GM20000 (cell line): ENCODE measurements at places on chromosomes 16 and 17.

DNA sequence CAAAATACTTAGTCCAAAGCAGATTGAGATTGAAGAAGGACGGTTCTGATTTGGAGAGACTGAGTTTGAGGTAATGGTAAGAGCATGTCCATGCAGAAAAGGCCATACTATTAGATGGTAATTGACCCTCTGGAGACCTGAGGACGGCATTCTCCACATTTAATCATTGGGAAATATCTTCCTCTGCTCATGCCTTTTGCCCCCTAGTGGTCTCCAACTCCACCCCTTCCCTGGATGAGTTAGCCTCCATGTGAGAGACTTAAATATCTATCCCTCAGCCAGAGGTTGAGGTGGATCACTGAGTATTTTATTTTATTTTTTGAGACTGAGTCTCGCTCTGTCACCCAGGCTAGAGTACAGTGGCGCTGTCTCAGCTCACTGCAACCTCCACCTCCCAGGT, 10.4 kb upstream of the OR3A1 start:
- no peak for DNase-seq

GRCh38 chr16:5035909-5036227, 2.1 kb upstream of the NAGPA start:
- no peak for DNase-seq

- DNase-seq = no peak
Observed at GRCh38 chr17:6241381-6241780, 171.2 kb downstream of the WSCD1 start.

DNA sequence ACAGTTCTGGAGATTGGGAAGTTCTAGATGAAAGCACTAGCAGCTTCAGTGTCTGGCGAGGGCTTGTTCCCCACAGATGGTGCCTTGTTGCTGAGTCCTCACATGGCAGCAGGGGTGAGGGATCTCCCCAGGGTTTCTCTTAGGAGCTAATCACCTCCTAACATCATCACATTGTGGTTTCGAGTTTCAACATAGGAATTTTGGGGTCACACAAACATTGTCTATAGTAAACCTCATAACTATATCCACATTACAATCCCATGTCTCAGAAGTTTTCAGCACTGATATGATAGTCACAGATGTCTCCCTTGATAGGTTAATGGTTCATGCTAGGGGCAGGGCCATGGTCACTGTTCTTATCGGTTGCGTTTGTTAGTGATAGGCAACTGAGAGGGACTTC, 13.8 kb downstream of the CLUAP1 start:
- DNase-seq = no peak

GRCh38 chr17:78596871-78597764, 19.9 kb upstream of the DNAH17 start:
- no peak for DNase-seq

DNA sequence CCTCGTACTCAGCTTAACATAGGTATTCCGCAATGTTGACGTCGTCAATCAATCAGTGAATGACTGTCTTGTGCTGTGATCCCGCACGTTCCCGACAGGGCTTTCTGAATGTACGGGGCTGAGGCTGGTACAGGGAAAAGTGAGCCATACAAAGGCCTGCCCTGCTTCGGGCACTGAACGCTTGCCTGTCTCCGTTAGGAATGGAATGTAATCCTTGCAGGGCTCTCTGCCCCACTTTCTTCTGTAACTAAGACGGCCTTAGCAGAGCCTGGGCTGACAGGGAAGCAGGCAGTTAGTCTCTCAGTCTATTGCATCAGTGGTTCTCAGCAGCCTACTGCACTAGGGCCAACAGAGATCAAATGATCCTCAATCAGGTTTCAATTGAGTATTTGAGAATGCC, 16.2 kb upstream of the MYH3 start:
- DNase-seq = no peak

DNA sequence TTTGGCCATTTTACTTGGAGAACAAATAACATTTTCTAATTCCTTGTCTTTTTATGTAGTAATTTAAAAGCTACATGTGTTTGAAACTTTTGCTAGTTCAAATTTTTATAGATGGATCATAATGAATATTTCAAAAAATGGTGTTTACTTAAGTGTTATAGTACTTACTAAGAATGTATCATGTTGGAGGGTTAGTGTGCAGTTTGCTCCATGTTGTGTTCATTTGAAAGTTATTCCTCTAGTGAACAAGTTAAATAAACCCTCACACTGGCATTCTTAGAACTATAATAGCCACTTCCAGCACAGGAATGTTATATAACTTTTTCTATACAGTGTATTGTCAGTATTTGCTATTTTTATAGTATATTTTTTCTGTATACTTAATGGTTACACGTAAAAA, 62.8 kb downstream of the MRTFB start:
- DNase-seq = no peak

- DNase-seq = no peak
Observed at GRCh38 chr17:64066716-64067115, 46.3 kb upstream of the ICAM2 start.

DNA sequence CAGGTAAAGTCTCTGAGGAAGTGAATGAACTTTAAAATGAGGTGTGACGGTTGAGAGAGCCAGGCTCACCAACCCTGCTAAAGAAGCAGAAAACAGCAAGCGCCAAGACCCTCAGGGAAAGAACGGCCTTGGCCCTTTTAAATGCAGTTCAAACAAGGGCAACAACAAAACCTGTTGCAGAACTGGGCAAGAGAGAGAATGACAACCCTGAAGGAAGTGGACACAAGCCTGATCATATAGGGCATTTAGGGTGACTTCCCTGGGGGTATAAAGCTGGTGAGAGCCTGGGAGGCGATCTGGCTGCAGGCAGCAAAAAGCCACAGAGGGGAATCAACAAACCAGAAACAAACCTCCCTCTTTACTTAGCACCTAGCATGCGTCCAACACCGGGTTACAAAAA, 1.0 kb downstream of the CPPED1 start:
- no peak for DNase-seq

DNA sequence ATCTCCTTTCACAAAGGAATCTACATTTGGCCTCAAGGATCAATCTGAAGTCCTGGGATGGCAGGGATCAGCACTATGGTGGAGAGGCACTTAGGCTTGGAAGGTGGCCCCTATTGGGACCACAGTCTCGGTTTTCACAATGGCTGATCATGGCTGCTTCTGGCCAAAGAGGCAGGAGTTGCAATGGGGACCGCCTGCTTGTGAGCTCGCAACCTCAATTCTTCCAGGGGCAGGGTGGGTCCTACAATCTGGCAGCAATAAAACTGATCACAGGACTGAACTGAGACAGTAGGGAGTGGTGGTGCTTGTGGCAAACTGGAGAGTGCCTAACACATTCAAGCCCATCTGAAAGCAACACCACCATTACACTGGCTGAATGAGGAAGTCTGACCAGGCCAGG, 83.1 kb downstream of the NETO2 start:
- DNase-seq = no peak

- no peak for DNase-seq
Observed at GRCh38 chr16:86869288-86870022, 291.1 kb downstream of the FOXL1 start.

GRCh38 chr17:4903051-4903818, at the start of gene CHRNE:
TSS of gene CHRNE (minus strand) at chr17:4903098. CDS start at chr17:4903063, 35 bp downstream.
- peak; percentile 63 for DNase-seq

- no peak for DNase-seq
Observed at GRCh38 chr16:86578061-86578599, at the start of gene FOXL1. TSS of gene FOXL1 (plus strand) at chr16:86578549. CDS start at chr16:86578724, 175 bp downstream.

- no peak for DNase-seq
Observed at GRCh38 chr17:81682565-81683207, 911 bp downstream of the ARL16 start.

DNA sequence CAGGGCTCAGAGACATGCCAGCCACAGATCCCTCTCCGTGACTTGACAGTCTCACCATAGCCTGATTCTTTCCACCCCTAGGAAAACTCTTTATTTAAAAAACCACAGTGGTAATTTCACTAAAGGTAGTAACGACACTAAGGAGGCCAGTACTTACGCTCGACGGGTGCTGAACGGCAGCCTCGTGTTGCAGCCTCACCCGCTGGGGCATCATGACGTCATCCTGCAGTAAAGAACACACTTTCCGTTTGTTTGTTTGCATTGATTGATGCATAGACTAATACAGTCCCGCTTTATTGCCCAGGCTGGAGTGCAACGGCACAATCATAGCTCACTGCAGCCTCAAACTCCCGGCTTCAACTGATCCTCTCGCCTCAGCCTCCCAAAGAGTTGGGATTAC, 65.1 kb upstream of the METRNL start:
- DNase-seq = no peak

DNA sequence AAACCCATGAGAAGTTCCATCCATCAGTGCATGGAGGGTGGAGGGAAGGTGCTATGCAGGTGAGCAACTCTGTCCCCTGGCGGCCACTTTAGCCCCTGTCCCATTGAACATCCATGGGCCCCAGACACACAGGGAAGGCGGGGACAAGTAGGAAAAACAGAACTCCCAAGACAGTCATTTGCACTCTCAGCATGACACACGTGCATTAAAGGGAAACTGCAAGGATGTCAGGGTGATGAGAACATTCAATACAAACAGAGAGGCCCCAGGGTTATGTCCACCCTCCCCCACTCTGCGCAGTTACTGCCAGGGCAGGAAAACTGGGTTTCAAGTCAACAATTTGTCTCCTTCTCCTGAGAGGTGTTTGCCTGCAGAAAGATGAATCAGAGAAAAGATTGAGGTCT, 44.0 kb upstream of the AKTIP start:
- DNase-seq = no peak

DNA sequence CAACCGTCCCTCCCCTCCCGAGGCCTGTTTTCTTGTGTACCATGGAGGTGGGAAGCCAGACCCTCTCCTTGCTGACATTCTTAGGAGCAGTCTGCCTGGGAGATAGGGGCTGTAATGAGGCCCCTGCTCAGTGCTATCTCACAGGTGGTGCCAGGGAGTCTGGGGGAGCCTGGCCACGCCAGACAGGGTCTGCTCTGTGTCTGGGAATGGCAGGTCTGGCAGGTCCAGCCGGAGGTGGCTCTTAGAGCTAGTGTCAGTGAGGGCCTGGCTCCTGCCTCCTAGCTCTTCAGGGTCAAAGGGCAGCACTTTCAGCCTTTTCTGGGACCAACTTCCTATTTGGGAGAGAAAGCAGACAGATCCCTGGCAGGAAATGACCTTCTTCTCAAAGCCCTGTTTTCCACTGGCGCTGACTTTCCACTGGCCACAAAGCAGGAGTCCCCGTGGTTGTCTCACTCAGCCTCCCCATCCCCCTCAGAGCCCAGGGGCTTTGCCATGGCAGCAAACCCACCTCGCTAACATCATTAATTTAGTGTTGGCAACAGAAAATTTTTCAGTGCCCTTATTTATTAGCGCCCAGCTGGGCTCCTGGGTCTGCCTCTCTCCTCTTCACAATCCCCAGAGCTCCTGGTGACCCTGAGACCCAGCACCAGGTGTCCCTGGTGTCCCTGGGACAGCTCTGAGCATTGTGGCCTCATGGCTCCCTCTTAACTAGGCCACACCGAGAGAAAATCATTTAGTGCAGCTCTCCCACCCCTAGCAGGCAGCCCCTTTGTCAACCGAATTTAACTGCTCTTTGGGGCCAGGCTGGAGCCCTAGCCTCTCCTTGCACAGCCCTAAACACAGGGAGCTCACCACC, 24.0 kb upstream of the DOK4 start:
- DNase-seq = no peak

GRCh38 chr16:49857423-49858181, 1.7 kb upstream of the ZNF423 start:
- peak; percentile 89 for DNase-seq

DNA sequence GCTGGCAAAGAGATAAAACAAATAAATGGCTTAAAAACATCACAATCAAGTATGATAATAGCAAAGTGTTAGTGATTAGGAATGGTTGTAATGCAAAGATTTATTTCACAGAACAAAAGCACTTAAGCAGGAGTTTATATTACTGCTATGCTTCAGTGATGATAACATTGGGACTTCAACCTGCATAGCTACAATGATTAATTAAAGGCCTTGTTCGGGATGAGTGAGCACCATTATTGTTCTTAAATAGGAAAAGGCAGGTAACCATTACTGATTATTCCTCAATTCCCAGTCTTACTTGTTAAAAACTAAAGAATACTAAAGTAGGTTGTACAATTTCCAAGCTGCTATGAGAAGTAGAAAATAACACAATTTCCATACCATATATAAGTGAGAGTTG, 1247.5 kb upstream of the CDH8 start:
- DNase-seq = no peak

GRCh38 chr16:66152823-66153393, 213.6 kb upstream of the CDH5 start:
- no peak for DNase-seq

GRCh38 chr17:1512351-1512750, 4.1 kb downstream of the INPP5K start:
- no peak for DNase-seq

DNA sequence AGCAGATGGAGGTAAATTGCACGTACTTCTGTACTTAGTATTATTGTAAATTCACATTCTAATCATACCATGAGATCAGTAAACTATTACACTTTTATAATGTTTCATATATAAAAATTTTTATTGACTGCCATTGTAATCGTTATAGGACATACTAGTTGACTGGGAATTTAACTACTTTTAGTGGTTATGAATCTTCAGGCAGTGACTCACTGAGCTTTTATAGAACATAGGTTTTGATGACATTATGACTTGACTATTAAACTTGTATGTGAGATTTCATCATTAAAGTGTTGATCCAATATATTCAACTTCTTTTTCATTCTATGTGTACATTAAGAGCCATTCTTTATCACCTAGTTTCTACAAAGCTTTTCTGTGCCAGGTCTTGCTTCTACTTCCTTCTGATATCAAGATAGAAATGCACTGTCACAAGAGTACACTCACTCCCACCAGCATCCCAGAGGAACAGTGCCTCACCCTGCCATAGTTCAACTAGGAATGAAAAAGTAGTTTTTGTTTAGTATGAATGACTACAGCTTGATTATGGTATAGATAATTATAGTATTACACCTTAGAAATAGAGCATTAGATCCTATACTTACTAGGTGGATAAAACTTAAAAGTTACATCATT, 142.4 kb upstream of the RBL2 start:
- no peak for DNase-seq

- DNase-seq = no peak
Observed at GRCh38 chr16:53632526-53632925, 71.1 kb downstream of the RPGRIP1L start.

DNA sequence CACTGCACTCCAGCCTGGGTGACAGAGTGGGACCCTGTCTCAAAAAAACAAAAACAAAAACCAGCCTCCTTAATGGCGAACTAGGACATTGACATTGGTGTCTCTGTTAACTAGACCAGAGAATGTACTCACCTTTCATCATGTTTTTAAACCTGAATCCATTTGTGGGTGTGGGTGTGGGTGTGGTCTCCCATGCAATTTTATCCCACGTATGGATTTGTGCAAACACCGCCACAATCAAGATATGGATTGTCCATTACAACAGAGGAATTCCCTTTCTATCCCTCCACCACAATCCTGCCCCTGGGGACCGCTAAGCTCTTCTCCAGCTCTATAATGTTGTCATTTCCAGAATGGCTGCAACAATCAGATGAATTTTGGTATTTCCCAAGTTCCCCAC, 49.9 kb downstream of the DNAH17 start:
- DNase-seq = no peak

GRCh38 chr17:78114831-78115723, 13.5 kb downstream of the TMC6 start:
- DNase-seq = peak; percentile 24

- DNase-seq = no peak
Observed at GRCh38 chr17:64685705-64686104, 23.6 kb upstream of the SMURF2 start.

- DNase-seq = no peak
Observed at GRCh38 chr17:68832109-68832802, 122.9 kb downstream of the ABCA8 start.
